ENCODE measurements at places on chromosomes 7 and 10.

DNA sequence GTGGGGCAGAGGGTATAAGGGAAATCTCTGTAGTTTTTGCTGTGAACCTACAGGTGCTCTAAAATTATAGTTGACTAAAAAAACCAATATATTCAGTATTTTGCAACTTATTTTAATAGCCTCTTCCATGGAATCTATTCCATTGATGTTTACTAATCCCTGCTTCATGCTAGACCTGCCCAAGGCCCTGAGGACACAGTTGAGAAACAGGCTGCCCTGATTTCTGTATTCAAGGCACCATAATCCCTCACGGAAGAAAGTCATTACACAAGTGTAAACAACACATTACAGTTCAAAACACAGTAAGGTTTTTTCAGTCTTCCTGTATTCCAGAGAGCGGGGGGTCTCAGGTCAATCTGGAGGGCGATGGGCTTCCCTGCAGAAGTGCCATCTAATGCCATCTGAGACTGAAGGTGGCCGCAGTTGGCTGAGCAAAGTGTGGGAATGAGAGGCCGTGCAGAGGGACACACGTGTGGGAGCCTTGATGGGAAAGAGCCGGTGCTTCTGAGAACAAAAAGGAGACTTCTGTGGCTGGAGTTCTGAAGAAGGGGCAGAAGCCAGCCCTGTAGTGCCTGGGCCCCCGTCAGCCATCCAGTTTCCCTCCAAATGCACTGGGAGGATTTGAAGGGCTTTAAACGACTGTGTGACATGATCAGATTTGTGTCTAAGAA lies 146.9 kb downstream of the PTPN20 start:
- no peak for DNase-seq

GRCh38 chr7:571718-572415 lies 52.2 kb upstream of the PDGFA start:
- DNase-seq, result no peak

- DNase-seq, result no peak
Measured at GRCh38 chr10:63553473-63553872, 32.3 kb downstream of the REEP3 start.

- no peak for DNase-seq
Measured at GRCh38 chr10:117740691-117741222, 198.2 kb downstream of the EMX2 start.

DNA sequence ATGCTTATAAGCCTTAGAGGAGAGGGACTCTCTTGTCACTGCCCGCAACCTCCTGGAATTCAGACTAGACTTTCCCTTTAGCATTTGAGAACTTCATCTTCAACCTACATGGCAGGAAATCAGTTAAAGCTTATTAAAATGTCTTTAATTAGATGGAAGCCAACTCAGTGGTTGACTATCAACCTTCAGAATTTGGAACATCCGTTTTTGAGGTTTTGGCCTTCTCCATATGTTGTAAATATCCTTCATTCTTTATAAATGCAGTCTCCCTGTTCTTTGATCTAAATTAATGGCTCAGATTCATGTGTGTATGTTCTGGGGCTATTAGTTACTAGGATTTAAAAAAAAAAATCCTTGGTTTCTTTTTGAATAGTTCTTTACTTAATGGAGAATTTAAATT lies 85.0 kb downstream of the ANKRD61 start:
- DNase-seq, result no peak

- DNase-seq, result no peak
Measured at GRCh38 chr7:23234569-23235296, 11.8 kb upstream of the GPNMB start.

- no peak for DNase-seq
Measured at GRCh38 chr10:49108656-49109055, 6.7 kb downstream of the VSTM4 start.

DNA sequence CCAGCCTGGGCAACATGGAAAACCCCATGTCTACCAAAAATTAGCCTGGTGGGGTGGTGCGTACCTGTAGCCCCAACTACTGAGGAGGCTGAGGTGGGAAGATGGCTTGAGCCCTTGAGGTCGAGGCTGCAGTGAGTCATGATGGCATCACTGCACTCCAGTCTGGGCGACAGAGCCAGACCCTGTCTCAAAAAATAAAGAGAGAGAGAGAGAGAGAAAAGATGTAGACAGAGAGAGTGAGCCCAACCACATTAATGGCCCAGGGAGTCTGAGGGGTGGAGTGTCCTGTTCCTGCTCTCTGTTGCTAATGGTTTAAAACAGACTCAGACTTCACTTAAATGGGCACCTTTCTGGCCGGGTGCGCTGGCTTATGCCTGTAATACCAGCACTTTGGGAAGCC lies 455.7 kb upstream of the GALNT17 start:
- no peak for DNase-seq

DNA sequence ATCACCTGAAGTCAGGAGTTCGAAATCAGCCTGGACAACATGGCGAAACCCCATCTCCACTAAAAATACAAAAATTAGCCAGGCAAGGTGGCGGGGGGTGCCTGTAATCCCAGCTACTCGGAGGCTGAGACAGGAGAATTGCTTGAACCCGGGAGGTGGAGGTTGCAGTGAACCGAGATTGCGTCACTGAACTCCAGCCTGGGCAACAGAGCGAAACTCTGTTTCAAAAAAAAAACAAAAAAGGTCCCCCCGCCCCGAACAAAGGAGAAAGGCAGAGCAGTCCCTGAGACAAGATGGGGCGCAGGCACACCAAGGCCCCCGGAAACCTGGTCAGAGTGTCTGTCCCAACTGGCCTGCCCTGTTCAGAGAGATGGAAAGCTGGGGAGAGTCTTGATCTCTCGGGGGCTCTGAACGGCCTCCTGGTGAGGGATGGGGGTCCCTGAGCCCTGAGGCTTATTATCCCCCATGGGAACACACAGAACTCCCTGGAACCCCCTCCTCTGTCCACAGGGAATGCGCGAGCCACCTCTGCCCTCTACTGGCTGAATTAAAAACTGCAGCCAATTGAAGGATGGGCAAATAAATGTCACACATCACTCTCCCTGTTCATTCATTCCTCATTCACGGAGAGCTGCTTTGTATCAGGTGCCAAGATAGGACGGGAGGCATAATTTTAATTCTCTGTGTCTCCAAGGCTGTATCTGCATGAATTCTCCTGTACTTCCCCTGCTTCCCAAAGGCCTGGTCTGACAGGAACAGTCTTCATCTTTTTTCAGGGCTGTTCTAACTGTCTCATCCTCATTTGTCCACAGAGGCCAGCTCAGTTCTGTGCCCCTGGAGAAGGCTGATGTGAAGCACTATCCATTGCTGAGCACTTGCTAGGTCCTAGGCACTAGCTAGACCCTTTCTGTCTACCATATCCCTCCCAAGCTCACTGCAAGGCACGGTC lies 28.9 kb downstream of the MAT1A start:
- no peak for DNase-seq

GRCh38 chr10:89256340-89256739 lies 4.8 kb upstream of the LIPA start:
- DNase-seq, result no peak

GRCh38 chr7:7652798-7653540 lies 12.4 kb downstream of the UMAD1 start:
- no peak for DNase-seq

DNA sequence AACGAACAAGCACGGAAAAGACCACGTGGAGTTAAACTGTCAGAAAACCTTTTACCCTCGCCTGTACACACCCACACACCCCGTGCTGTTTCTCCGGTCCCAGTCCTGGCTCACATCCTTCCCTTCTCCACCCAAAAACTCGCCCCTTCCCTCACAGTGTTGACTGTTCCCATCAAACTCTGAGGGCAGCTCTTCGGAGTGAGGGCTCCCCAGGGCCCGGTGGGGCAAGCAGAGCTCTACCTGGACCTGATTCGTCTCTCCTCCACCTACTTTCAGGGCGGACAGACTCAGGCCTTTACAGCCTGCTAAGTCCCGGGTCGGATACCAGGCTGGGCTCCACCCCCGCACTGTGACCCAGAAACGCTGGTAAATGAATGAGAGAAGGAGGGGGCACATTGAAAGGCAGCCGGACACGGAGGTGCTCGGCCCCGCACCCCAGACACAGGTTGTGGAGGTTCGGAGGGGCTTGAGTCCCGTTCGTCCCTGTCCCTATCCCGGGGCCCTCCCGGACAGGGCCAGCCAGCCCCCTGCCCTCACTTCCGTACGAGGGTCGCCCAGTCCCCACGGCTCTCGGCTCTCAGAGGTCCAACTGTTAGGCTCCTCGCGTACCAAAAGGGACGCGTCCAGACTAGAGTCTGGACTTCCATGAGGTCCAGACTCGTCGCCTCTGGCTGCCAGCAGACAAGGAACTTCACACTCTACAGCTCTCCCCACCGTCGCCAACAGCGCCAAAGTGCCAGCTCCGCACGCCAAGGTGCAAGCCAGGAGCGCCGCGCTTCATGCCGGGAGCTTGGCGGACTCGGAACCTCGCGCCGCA lies 31.7 kb upstream of the ASL start:
- no peak for DNase-seq

DNA sequence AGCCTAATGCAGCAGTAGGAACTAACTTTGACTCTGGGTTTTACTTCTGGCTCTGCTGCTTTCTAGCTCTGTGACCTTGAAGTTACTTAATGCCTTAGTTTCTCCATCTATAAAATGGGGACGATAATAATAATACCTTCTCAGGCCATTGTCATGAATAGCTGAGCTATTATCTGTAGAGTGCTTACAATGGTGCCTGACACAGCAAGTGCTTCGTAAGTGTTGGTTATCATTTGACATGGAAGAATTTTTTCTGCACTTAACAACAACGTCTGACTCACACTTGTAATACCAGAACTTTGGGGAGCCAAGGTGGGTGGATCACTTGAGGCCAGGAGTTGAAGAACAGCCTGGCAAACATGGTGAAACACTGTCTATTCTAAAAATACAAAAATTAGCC lies 140.5 kb downstream of the ARL4A start:
- no peak for DNase-seq

- DNase-seq, result no peak
Measured at GRCh38 chr10:8369666-8370065, 315.2 kb downstream of the GATA3 start.

DNA sequence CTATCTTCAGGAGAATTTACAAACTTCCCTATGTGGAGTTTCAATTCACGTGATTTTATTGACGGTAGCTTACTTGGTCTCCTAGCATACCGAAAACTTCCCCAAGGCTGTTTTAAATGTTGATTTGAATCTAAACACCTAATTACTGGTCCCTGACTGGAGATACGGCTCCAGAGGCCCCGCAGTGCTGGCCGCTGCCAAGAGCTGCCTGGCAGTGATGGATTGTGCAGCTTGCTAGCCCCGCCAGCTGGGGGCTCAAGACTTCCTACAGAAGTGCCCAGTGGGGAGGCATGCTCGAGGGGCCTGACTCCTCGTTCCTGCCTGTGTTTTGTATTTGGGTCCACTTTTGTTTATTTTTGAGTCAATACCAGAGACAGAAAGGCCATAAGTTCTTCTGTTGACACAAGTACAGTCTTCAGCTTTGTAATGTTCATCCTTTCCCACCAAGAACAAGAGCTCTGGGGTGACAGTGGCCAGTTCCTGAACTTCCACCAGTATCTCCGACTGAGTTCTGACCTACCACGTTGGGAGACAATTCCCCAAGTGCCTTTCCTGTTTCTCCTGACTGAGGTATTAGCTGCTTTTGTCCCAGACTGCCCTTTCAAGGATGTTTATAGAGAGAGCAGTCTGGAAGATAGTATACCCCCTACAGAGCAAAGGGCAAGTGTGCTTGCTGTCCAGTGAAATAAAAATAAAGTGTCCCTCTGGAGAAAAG lies 80.7 kb upstream of the CXCL12 start:
- DNase-seq, result no peak

DNA sequence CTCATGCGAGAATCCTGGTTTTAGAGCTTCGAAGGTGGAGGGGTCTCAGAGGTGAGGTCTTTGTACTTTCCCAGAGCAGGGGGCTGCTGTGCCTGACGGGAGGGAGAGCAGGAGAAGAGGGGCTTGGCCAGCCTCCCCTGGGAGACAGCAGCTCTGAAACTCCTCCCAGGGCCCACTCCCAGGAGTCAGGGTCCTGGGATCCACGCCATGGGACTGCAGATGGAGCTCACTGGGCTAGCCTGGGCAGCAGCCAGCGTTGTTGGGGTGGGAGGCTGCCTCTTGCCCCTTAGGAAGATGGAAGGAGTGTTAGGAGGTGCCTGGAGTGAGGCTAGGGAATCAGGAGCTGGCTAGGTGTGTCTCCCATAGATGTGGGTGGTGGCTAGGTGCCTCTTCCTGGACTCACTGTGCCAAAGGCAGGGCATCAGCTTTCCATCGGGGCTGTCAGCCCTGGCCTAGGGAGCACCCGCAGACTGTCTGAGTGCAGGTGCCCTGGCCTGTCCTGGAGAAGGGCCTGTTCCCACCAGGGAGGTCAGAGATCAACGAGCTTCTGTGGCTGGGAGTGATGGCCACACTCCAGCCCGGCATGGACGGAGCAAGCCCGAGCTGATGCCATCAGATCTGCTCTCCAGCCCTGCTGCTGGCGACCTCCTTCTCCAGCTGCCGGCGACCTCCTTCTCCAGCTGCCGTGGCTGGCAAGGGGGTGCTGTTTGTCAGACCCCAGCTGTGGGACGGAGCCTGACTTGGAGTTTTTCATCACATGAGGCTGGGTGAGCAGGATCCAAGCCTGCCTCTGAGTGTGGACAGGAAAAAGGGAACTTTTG lies 111.3 kb downstream of the PTPN20 start:
- no peak for DNase-seq

DNA sequence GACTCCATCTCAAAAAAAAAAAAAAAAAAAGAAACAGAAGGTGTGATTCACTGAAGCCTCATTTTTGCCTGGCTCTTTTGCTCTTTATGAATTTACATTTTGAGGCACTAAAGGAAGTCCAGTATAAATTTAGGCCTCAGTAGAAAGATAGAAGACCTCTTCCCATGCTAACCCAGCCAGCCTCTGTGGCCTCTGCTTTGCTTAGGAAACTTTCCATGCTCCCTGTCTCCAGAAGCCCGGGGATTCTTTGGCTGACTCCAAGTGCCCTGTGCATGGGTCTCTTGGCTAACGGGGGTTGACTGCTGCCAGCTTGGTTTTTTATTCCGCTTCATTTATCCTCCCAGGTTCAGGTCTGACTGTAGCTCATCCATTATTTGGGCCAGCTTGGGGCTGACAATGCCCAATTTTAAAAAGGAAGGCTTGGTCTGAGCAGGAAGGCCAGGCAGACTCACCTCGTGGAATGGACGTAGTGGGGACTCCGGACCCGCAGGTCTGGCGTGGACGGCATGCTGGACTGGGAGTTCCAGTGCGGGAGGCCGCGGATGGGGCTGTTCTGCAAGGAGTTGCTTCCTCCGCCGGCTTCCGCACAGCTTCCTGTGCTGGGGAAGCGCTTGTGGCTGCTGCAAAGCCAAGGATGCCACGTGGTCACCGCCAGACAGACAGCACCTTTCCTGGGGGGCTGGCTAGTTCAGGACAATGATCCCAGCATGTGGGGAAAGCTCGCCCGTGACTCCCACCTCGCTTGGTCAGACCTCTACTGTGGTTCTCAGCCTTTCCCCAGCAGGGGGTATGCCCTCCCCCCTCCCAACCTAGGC lies 72.3 kb downstream of the PRPF18 start:
- DNase-seq, result no peak

- no peak for DNase-seq
Measured at GRCh38 chr7:84583331-84583730, 388.7 kb upstream of the SEMA3A start.
